Midbrain (tissue), 1 donor: ENCODE measurements at places on chromosomes 1 and 21.
A peak's percentile ranks its signal among the peaks of the same experiment; 100 is the strongest.

DNA sequence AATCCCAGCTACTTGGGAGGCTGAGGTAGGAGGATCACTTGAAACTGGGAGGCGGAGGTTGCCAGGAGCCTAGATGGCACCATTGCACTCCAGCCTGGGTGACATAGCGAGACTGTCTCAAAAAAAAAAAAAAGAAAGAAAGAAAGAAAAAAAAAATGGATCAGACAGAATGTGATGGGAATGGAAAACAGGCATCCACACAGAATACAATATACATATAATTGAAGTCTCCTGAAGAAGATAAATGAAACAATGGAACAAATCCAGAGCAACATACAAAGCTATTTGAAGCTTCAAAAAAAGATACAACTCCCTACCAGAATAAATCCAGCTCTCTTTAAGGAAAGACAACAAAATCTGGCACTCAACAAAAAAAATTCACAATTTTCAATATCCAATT, 10.9 kb upstream of the EGLN1 start:
- DNase-seq = no peak

- no peak for DNase-seq
Measured at GRCh38 chr1:181353526-181353925, 129.8 kb upstream of the CACNA1E start.

GRCh38 chr21:44913425-44914175, 7.1 kb downstream of the ITGB2 start:
- no peak for DNase-seq

DNA sequence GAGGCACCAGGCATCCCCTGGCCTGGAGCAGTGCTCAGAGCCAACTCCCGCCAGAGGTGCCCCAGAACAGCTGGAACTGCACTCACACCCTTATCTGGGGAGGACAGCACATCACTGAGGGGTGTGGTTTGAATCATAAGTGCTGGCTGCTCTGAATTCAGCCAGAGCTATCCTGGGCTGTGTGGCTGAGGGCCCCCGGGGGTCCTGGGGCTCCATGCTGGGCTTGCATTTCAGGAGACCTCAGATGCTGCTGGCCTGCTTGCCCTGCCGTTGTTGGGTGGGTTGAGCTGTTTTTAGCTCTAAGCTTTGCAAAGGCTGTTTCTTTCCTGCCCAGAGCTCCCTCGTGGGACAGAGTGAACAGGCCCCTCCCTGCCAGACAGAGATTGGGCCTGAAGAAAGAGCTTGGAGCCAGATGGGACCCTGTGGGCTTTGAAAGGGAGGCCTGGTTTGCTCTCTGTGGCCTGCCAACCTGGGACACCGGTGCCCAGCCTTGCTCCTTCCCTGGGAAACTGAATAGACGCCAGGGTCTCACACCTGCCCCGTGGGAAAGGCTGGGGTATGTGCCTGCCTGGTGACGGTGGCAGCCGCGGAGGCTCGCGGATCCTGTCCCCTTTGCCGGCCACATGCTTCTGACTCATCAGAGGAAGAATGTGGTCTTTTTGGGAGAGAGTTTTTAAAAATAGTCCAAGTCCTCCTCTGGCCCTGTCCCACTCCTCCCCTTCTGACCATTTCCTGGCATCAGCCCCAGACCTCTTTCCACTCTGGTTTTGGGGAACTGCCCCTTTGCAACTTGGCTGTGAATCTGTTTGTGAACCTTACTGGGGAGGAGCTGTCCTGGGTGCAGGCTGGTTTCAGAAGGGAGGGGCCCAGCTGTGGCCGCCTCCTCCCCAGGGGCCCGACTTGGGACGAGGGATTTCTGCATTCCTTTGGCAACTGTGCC, 30.0 kb downstream of the ARHGEF10L start:
- DNase-seq = peak; percentile 79

DNA sequence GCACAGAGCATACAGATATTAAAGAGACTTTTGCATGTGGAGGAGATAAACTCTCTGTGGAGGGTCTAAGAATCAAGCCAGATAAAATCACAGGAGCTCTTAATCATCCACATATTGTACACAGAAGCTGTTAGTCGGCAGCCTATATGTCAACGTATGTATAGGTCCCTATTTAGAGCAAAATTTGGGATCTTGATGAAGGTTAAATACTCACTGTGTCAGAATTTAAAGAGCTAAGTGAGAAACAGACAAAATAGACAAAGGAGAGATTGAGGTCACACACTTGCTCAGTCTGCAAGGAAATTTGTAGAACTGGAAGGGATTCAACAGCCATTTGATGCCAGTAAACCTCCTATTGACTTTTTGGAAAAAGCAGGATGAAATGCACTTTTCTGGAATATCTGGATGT, 4.1 kb upstream of the IRF2BP2 start:
- DNase-seq = no peak

GRCh38 chr21:25518491-25518911, 88.8 kb downstream of the MRPL39 start:
- DNase-seq = no peak

GRCh38 chr1:29224356-29224837, 6.3 kb downstream of the MECR start:
- no peak for DNase-seq

GRCh38 chr1:67745875-67746698, 61.1 kb downstream of the GADD45A start:
- DNase-seq = no peak

GRCh38 chr1:75732703-75733102, 8.2 kb downstream of the ACADM start:
- DNase-seq = no peak

- no peak for DNase-seq
Measured at GRCh38 chr21:44708866-44709425, 2.4 kb downstream of the TSPEAR start.

DNA sequence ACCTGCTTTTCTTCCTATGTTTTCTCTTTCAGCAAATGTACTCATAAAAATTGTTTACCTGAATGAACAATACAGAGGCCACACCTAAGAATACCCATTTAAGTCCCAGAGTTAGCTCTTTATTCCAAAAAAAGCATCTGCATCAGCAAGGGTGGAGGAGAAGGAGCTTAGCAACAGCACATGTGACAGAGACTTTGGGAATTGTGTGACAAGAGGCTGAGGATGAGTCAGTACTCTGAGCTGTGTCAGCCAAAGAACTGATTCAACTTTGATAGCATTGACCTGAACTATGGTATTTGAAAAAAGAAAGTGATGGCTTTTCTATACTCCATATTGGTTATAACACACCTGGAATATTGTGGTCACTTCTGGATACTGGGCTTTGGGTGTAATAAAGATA, 162.7 kb downstream of the ZNF648 start:
- no peak for DNase-seq

DNA sequence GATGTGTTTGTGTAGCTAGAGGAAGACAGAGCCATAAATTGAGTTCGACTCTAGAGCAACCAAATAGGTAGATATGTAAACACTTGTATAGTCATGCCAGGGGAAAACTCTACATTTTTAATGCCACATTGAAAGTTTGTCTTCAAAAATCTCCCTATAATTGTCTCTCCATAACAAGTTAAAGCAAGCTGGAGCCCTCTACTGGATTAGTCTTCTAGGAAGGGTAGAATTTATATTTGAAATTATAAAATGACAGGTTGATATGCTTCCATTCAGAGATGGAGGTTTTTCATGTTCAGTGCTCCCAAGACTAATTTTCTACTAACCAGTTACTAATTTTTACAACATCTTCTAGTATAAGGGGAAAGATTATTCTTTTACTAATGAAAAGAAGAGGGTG, 13.1 kb upstream of the COL24A1 start:
- no peak for DNase-seq

GRCh38 chr1:114536043-114536442, 25.0 kb upstream of the TRIM33 start:
- no peak for DNase-seq

- DNase-seq = no peak
Measured at GRCh38 chr1:212179394-212180076, 105.7 kb upstream of the PPP2R5A start.

GRCh38 chr1:55685560-55685959, 470.4 kb upstream of the USP24 start:
- DNase-seq = no peak

DNA sequence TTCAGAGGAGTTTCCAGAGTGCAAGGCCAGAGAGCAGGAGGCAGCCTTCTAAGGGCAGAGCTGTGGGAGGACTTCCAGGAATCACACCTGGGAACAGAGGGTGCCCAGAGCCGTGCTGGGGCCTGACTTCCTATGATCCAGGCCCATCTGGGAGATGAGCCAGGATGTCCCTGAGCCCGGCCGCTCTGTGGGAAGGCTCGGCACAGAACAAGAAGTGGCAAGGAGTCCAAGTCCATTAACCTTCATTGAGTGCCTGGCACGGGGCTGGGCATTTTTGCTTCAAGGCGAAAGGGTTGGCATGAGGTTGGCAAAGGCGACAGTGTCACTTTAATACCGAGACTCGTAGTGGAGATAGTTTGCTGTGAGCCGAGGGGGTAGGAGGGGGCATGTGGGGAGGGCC, 18.2 kb downstream of the TMEM201 start:
- peak; percentile 36 for DNase-seq

DNA sequence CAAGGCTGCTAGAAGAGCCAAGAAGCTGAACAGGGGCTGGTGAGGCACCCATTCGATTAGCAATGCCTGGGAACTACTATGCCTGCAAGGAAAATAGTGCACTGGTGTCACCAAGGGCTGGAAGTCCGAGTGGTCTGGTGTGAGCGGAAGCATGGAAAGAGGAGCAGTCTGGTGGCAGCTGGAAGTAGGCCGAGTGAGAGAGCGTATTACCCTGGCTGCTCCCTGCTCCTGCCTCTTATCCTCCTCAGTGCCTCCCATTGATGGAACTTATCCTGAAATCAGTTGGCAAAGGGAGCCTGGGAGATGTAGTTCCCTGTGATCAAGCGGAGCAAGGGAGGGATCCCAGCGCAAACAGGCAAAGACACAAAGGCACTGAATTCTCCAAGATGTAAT, 9.6 kb downstream of the SMAP2 start:
- DNase-seq = peak; percentile 42

DNA sequence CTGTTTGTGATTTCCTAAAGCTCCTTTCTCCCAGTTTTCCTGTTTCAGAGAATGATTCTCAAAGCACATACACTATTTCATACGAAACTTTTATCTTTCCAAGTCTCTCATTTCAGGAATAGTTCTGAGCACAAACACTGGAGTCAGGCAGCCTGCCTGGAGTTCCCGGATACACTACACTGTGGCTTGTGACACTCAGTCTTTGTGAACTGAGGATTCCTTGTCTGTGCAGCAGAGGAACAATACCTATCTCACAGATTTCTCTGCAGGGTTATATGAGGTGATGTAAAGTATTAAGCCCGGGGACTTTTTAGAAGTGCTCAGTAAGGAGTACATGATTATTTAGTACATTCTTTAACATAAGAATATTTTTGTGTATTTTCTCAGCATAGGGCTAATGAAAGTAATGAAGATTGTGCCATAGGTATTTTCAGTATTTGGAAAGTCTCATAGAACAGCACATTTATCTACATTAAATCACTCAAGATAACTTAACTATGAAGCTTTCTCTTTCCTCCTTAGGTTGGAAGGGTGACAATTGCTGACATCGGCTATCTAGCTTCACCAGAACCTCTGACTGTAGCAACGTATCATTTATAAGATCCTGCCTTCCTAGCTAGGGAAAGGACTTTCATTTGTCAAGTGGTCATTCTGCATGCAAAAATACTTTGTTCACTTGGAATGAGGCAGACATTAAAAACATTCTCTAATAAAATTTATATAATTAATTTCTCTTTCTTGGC, 12.9 kb downstream of the GBP2 start:
- no peak for DNase-seq

- DNase-seq = no peak
Measured at GRCh38 chr21:33317145-33317544, 7.6 kb upstream of the IFNAR1 start.

- DNase-seq = no peak
Measured at GRCh38 chr1:111469539-111469938, 4.2 kb upstream of the C1orf162 start.

- DNase-seq = no peak
Measured at GRCh38 chr1:28154078-28154594, 22.4 kb downstream of the PTAFR start.

- no peak for DNase-seq
Measured at GRCh38 chr1:177287994-177288393, 117.2 kb downstream of the BRINP2 start.

DNA sequence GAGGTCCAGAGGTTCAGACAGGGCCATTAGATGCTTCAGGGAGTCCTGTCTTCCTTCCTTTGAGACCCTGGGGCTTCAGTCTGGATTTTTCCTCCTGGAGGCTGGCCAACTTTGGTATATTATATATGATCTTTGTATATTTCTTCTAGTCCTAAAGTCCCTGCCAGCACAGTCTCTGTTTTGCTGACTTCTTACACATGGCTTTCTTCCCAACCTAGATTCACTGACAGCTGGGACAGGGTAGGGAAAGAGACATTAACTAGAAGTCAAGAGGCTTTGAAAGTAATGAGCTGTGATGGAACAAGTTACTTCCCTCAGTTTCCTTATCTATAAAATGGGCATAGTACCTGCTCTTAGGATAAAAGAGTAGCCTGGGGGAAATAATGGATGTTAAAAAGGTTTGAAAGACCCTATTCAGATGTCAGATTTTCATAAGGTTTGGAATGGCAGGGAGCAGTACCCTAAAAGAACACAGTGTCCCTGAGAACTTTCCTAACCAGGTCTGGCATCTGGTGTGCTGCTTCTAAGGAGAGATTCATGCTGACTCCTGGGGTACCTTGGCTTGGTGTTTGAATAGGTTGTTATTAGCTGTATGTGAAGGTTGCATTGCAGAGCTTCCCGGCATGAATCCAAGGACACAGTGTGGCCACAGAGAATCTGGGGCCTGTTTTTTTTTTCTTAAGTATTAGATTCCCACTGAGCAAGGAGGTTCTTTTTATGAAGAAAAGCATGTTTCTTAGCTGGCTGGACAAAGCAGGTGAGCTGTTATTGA, 47.6 kb downstream of the RASSF5 start:
- DNase-seq = no peak

GRCh38 chr1:4422504-4423289, 231.7 kb upstream of the AJAP1 start:
- no peak for DNase-seq

DNA sequence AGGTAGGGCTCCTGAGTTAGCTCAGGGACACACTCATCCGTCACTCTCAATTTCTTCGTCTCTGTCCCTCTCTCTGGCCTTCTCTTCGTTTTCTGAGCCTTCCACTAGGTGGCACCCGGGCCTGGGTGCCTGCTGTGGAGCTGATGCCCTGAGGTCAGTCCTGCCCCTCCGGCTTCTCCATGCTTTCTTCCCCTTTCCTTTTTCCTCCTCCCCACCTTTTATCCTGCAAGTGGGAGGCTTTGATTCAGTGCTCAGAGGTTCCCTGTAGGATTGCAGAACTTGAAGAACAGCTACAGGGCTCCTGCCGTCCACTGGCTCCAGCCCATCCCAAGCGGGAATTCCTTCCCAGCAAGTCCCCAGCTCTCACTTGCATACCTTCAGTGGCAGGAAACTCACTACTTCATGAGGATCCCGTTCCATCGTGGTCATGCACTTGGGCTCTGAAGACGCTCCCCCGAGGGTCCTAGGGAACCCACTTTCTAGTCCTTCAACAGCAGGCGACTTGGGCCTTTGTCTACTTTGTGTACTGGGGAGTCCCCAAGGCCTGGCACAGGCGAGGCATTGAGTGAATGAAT, 45.6 kb downstream of the SRRM1 start:
- peak; percentile 87 for DNase-seq

DNA sequence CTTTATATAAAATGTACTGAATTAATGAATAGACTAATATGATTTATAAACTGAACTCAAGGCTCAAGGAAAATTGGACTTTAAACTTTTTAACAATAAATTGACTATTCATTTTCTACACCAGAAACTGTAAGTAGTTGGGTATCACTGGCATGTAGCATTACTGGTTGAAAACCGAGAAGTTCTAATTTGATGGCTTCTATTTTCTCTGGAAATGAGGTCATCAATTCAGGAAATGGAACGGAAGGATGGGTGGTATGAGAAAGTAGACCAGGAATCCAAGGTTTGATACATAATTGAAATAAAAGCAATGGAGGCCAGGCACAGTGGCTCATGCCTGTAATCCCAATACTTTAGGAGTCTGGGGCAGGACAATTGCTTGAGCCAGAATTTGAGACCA, 50.4 kb downstream of the RERE start:
- no peak for DNase-seq
